ENCODE measurements at places on chromosomes 2 and 18. TPM values are rescaled to one million over a fixed set of nuclear protein-coding genes. Genes with fewer than 3 reads are reported as not detected.

ZBTB7C gene
- polyA plus RNA-seq: not detected

COBLL1 gene
- polyA plus RNA-seq: 1.4 TPM

LINC00305 gene
- not detected for polyA plus RNA-seq

APCDD1 gene
- polyA plus RNA-seq: 0.31 TPM

MC2R gene
- polyA plus RNA-seq: not detected

FAM161A gene
- 0.66 TPM for polyA plus RNA-seq

SLC5A7 gene
- not detected for polyA plus RNA-seq

SCYGR4 gene
- polyA plus RNA-seq: not detected

KIAA2012 gene
- polyA plus RNA-seq: not detected

ERFE gene
- polyA plus RNA-seq: 5.7 TPM

MEIS1 gene
- 1.3 TPM for polyA plus RNA-seq

- DNase-seq: no peak
Measured at GRCh38 chr2:20597860-20598183, 53.1 kb downstream of the HS1BP3 start.

DNA sequence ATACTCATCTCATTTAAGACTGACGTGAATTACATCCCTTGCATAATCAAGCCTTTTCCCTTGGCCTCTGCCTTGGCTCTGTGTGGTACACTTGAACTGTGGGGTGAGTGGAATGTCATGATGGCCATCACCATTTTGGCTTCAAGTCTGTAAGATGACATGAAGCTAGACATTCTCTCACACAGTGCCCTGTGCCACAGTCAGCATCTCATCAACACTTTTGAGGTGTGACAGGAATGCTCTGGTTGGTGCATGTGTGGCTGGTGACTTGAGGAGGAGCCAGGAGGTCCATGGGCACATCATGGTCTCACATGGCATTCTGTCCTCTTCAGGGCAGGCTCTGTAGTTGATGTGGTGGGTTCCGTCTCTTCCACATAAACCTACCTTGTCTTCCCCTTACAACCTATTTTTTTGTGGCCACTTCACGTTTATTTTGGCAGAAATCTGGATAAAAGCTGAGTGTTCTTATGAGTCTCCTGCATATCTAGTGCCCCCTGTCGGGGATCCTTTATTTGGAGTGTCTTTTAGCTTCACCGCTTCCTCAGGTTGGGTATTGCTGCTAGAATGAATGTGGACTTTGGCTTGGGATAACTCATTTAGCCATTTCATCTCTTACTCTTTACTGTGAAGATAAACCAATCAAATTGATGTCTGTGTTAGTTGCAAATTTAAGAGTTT lies 28.1 kb downstream of the MAP4K4 start:
- DNase-seq: no peak

DNA sequence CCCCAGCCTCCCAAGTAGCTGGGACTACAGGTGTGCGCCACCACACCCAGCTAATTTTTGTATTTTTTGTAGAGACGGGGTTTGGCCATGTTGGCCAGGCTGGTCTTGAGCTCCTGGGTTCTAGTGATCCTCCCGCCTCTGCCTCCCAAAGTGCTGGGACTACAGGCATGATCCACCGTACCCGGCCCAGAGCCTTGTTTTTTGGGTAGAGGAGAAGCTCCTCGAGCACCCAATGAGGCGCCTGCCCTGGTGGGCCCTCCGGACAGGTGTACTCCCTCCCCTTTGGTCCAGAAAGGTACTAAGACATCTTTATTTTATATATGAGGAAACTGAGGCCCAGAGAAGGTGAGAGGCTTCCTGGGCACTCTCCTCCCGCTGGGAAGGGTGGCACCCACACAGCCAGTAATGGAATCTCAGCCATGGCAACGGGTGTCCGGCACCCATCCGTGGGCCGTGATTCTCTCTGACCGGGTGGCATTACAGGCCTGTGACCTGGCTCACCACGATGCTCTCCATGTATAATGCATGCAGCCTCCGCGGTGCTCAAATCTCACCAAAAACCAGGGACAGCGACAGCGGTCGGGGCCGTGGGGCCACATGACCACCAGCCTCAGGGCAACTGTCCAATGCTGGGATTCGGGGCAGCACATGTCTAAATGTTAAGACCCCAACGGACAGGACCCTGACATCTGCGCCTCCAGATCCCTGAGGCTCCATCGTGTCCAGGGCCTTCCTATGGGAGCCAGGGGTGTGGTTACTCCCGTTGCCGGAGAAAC lies 16.8 kb upstream of the KLHL30 start:
- DNase-seq: no peak

DNA sequence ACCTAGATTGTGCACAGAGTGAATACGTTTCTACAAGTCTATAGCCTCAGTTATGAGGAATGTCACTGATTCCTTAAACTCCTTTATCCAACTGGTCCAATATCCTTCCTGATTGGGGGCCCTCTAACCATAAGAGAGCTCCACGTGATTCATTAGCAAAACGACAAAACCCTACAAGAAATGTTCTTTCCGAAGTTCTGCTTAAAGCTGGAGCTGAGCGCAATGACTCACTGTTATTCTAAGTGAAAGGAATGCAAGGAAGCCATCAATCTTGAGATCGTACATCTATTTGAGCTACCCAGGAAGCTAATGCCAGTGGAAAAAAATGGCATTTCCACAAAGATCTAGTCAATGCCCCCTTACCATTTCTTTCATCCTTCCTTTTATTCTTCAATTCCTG lies 354.9 kb upstream of the CDH20 start:
- no peak for DNase-seq

- no peak for DNase-seq
Measured at GRCh38 chr18:71936744-71937143, 607.4 kb downstream of the CBLN2 start.

DNA sequence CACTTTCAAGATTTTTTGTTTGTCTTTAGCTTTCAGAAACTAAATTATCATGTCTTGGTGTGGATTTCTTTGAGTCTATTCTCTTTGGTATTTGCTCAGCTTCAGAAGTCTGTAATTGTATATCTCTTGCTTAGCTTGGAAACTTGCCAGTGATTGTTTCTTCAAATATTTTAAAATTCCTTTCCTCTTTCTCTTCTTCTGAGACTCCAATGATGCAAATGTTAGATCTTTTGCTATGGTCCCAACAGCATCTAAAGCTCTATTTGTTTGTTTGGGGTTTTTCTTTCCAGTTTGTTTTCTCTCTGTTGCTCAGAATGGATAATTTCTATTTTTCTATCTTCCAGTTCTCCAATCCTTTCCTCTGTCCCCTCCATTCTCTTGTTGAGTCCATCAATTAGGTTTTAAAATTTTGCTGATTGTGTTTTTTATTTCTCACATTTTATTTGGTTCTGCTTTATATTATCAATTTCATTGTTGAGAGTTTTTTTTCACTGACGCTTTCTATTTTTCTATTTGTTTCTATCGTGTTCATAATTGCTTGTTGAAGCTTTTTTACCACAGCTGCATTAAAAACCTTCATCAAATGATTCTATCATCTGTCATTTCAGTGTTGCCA lies 81.5 kb upstream of the DAPL1 start:
- no peak for DNase-seq

DNA sequence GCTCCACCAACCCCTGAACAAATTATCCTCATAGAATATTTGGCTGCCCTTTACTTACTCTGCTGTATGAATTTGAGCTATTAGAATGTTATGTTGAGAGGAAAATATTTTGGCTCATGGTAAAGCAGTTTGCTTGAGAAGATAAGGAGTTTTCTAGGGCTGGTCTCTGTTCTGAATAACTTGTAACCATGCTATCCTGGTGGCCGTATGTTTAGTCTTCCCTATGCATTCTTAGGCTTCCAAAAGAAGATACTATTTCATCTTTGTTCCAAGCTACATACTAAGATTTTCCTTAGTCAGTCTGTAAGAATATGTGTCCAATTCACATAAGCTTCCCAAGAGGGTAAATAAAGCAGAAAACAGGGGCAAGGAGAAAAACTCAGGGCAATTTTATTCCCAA lies 1105.1 kb upstream of the PIK3C3 start:
- no peak for DNase-seq

- DNase-seq: no peak
Measured at GRCh38 chr18:77153404-77153803, 20.8 kb upstream of the MBP start.

DNA sequence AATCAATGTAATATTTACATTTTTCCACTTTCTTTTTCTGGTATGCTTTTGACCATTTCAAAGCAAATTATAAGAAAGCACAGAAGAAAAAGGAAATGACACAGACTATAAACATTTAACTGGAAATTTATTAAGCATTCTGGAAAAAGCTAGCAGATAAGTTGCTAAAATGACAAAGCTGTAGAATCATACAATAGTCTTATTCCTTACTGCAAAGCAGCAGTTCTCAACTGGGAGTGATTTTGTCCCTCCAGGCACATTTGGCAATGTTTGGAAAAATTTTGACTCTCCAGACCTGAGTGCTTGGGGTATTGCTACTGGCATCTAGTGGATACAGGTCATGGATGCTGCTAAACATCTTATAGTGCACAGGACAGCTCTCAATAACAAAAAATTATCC lies 75.1 kb downstream of the MBD5 start:
- DNase-seq: no peak

GRCh38 chr2:62292190-62292589 lies 96.3 kb downstream of the B3GNT2 start:
- no peak for DNase-seq

- no peak for DNase-seq
Measured at GRCh38 chr2:10720947-10721395, 459 bp upstream of the ATP6V1C2 start.

DNA sequence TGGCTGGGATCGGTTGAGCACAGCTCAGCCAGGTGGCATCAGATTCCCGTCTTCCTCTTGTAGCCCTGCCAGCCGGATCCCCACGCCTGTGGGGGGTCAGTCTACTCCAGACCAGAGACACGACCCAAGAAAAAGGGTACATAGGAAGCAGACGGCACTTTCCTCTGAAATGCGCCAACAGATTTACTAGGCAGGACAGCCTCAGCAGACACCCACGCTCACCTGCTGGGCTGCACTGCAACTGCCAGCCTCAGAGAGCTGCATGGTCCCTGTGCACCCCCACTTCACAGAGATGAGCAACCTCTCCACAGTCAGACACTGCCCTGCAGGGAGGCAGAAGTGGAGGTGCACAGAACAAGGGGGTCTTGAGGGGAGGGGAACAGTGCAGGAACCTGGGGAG lies 75.7 kb upstream of the OTOS start:
- DNase-seq: no peak

DNA sequence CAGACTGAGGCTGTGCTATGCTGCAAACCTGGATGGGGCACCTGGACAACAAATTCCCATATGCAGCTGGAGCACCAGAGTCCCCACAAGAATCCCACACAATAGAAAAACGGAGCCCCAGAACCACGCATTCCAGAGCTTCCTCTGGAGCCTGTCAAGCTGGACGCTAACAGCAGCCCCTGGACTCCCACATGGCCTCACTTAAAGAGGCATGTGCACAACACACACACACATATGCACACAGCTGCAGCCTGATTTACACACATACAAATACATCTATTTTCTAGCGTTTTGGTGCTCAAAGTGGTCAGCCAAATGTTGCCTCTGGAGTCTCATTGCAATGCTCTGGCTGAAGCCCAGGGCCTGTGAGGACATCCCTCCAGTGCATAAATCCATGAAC lies 632.7 kb upstream of the ID2 start:
- no peak for DNase-seq

- no peak for DNase-seq
Measured at GRCh38 chr2:166677996-166678395, 183.9 kb upstream of the SCN7A start.

DNA sequence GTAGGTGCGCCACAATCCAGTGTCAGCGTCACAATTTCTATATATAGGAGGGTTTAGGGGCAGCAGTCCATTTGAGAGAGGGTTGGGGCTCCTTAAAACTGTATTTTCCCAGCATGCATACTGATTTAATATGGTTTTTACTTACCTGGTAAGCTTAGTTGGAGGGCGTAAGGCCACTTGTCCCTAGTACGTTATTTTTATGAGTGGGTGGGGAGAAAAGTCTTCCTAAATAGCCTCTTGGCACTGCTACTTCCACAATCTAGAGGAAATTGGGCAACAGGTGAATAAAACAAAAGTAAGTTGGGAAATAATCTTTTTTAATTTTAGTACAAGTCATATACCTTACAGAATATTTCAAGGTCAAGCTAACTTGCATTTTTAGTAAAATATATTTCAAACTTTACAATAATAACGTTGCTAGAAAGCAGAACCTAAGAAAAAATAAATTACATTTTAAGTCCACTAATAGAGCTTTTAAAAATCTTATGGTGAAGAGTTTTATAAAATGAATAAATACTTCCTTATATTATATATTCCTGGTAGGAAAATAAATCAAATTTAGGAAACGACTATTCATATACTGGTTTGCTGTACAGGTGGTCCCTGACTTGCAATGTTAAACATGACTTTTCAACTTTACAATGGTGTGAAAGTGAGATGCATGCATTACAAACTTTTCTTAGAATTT lies 20.9 kb downstream of the DHRS9 start:
- no peak for DNase-seq

DNA sequence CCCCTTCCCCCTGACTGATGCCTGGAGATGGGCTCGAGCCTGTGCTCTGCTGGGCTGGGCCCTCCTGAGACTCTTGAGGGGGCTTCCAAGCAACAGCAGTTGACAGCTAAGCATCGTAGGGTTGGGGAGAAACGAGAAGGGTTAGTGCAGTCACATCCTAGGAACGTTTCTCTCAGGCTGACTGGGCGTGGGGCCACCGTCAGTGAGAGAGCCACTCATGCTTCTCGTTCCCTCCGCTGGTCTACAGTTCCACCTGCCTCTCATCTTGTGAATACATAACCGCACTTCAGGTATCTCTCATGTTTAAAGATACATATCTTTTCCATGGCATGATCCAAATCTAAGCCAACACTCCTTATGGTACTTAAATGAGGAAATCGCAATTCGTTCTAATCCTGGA lies 66.4 kb downstream of the TRAPPC12 start:
- DNase-seq: no peak

DNA sequence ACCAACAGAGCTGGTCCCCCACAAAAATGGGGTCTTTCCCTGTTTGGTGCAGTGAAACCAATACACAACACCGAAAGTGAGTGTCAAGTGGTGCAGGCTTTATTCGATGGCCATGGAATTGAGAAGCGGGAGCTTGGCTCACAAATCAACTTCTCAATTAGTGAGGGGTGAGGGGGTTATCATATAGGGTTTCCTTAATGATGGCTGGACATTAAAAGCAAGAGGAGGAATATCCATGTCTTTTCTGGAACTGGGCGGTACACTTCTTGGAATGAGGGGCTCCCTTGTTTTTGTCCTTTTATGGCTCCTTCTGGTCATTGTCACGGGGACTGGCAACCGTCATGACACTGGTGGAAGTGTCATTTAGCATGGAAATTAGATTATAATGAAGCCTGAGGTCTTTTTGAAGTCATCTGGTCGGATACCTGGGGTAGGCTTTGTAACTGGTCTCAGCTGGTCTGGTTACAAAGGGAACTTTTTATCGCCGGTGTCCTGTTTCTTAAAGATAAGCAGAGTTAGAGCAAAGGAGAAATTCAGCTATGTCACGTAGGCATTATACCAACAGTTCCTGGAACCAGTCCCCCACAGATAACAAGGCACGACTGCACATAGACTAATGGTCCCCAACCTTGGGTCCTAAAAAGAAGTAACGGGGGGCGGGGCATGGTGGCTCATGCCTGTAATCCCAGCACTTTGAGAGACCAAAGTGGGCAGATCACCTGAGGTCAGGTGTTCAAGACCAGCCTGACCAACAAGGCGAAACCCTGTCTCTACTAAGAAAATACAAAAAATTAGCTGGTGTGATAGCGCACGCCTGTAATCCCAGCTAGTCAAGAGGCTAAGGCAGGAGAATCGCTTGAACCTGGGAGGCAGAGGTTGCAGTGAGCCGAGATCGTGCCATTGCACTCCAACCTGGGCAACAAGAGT lies 93.5 kb upstream of the NDUFV2 start:
- no peak for DNase-seq

- no peak for DNase-seq
Measured at GRCh38 chr2:149021761-149022160, 16.7 kb upstream of the LYPD6B start.

- no peak for DNase-seq
Measured at GRCh38 chr2:20403774-20404312, 43.0 kb upstream of the RHOB start.
